ENCODE measurements at places on chromosomes 7 and 10.

GRCh38 chr7:80014511-80014910 is 120.1 kb upstream of the GNAI1 start:
- DNase-seq, result no peak

GRCh38 chr10:121959671-121960070 is 15.3 kb downstream of the NSMCE4A start:
- no peak for DNase-seq

DNA sequence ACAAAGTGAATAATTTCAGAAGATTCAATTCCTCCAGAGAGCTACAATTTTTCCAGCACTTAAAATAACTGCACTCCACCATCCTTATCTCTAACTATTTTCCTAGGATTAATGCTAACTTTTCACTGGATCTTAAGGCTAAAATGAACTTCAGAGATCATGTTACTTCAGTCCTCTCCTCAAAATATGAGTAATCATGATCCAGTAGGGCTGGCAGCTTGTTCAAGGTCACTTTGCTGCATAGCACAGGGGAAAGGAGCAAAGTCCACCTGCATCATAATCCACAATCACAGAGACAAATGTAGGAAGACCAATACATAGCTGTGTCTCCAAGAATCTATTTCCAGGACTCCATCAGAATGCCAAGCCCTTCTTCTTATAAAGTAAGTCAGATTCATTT is 150.3 kb downstream of the LRRTM3 start:
- no peak for DNase-seq

DNA sequence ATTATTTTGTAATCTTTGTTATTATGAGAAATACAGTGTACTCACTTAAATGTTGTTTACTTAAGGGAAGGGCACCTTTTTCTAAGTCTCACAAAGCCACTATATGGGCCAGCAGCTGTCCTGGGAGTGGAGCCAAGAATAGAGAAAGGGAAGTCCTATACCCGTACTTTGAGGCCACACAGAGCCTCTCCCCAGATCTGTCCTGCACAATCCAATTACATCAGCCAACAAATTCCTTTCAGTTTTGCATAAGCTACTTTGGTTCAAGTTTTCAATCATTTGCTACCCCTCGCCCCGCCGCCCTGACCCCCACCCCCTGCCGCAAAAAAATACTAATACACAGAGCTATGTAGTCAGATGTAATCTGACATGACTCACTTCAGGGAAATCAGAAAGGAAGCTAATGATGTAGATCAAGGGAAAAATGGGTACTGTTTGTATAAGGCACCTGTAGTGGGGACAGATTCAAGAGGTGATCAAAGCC is 297.4 kb upstream of the NEBL start:
- no peak for DNase-seq

- no peak for DNase-seq
These were observed 148.9 kb upstream of the SMIM30 start for GRCh38 chr7:113267271-113267670.

- no peak for DNase-seq
These were observed 27.4 kb downstream of the LRRC4 start for GRCh38 chr7:128003787-128004186.

- peak; percentile 34 for DNase-seq
These were observed 26.4 kb downstream of the RNF216 start for GRCh38 chr7:5754981-5755599.

GRCh38 chr7:46637793-46638735 is 717.0 kb upstream of the IGFBP3 start:
- no peak for DNase-seq

DNA sequence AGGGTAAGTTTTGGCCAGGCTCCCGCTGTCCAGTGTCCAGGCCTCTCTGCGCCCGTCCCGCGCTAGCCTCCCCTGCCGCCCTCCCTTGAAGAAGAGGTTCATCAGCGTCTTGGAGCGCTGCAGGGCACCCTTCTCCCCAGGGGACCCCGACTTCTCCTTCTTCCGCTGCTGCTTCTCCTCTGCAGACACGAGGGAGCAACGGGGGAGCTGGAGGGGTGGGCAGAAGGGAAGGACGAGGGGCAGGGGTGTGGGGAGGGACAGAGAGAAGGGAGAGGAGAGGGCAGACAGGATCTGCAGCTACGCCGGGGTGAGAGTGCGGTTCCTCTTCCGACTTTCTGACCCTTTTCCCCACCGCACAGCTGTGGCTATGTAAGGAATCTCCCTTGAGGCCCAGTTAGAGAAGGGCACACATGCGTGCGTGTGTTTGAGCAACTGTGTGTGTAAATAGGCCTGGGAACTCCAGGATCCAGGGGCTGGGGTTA is 12.8 kb downstream of the PDZD7 start:
- DNase-seq, result no peak

DNA sequence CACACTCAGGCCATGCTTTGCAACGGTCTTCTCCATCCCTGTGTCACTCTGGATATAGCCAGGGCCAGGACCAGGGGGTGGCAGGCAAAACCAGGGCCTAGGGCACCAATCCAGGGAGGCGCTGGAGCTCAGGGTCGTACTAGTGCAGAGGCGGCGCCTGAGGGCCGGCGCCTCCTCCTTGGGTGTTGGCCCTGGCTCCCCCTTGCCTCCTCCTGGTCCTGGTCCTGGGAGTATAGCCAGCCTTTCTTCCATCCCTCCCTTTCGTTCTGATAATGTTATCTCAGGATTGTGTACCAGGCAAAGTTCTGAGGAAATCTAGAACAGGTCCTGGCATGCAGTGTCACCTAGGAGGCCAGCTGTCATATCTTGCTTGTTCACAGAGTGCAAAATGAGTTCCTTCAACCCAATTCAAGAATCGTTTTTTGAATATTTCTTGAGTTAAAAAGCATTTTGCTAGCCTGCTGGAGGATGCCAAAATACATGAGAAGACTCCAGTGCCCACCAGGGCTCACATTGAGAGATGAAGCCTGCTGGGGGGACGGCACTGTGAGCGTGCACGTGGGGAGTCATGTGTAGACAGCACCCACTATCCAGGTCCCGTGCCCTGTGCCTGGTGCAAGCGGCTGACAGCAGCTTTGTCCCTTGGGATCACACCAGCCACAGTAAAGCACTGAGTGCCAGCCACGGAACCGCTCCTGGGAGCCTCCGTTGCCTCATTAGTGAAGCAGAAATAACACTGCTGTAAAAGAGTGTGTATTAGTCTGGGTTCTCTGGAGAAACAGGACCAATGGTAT is 106.9 kb upstream of the C7orf33 start:
- DNase-seq, result no peak

GRCh38 chr7:151244841-151245346 is 3.6 kb downstream of the SMARCD3 start:
- no peak for DNase-seq

DNA sequence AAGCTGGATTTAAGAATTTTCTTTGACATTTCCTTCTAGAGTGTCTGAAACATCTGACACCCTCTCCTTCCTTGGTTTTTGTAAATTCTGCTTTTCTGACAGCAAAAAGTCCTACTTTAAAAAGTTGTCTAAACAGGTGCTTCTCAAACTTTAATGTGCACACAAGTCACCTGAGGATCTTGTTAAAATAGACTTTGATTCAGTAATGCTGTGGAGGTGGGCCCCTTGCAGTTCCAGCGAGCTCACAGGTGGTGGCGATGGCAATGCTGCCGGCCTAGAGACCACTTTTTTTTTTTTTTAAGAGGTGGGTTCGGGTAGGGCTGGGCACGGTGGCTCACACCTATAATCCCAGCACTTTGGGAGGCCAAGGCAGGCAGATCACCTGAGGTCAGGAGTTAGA is 77.1 kb downstream of the ABCC2 start:
- DNase-seq, result no peak

DNA sequence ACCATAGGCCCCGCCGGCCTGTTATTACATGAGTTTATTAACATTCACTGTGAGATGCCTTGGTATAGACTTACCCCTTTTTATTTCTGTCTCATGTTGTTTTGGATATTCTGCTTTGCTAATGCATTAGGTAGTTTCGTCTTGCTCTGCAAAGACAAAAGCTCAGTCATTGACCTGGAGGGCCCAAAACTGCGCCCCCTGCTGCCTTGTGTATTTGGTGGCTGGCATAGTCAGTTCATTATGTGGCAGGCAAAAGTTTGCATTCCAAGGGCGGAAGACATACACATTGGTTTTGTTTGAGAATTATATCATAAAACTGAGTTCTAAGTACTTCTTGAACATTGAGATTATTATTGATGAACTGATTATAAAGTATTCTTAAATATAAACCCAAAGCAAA is 372.5 kb downstream of the SDK1 start:
- DNase-seq, result no peak

GRCh38 chr10:50373821-50374501 is 122.6 kb upstream of the ASAH2 start:
- no peak for DNase-seq

- no peak for DNase-seq
These were observed 18.6 kb upstream of the DNAJB6 start for GRCh38 chr7:157318015-157318706.

DNA sequence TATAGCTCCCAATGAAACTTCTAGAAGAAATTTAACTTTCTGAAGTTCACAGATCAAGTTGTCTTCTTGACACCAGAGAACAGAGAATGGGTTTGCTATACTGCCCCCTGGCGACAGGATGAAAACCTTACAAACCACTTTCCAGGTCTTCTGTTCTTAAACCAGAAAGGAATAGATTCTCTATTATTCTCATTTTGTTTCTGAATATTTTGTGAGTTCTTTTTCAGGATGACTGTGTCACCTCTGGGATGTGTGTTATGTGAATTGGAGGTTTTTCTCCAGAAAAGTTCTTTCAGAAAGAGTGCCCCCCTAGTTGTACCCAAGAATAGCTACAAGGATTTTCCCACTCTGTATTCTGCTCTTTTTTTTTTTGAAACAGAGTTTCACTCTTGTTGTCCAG is 6.3 kb downstream of the IFT22 start:
- DNase-seq, result no peak

- DNase-seq, result no peak
These were observed 66.1 kb downstream of the AMZ1 start for GRCh38 chr7:2754086-2754485.

GRCh38 chr7:142773230-142773629 is 2.5 kb downstream of the PRSS2 start:
- no peak for DNase-seq

- no peak for DNase-seq
These were observed 22.8 kb downstream of the DNAJB6 start for GRCh38 chr7:157359581-157359980.

- no peak for DNase-seq
These were observed 63.9 kb downstream of the STK17A start for GRCh38 chr7:43646603-43647338.

DNA sequence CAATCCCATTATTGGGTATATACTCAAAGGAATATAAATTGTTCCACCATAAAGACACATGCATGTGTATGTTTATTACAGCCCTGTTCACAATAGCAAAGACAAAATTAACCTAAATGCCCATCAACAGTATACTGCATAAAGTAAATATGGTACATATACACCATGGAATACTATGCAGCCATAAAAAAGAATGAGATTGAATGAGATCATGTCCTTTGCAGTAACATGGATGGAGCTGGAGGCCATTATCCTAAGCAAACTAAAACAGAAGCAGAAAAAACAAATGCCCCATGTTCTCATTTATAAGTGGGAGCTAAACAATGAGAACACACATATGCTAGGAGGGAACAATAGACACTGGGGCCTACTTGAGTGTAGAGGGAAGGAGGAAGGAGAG is 44.7 kb upstream of the CROT start:
- no peak for DNase-seq

DNA sequence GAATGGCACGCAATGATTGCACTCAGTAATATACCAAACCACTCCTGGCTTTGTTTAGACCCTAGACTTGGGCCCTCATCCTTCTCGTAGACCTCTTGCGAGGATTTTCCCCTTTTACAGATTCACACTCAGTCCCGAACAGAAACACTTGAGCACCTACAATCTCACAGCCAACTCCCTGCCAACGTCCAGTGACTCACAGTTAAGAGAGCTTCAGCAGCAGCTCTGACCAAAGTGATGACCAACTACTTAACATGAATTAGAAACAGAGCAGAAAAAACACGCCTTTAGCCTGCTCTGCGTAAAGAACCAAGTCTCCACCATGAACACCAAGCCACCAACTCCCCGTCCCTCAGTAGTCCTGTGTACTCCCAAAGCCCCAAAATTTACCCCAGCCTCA is 2.2 kb downstream of the DNAJC30 start:
- DNase-seq, result no peak

DNA sequence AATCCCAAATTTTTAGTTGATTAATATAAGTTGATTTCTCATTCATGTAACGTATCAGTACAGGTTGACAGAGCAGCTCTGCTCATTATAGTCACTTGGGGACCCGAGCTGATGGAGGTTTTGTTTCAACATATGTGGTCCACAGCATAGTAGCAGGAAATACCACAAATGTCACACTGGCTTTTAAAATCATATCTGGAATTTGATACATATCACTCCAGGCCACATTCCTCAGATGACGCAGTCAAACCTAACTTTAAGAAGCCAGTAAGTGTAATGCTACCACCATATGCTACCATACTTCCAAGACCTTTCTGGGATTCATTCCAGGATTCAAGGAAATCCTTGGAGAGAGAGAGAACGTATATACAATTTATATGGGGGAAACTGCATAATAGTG is 156.3 kb downstream of the PHF14 start:
- peak; percentile 64 for DNase-seq

DNA sequence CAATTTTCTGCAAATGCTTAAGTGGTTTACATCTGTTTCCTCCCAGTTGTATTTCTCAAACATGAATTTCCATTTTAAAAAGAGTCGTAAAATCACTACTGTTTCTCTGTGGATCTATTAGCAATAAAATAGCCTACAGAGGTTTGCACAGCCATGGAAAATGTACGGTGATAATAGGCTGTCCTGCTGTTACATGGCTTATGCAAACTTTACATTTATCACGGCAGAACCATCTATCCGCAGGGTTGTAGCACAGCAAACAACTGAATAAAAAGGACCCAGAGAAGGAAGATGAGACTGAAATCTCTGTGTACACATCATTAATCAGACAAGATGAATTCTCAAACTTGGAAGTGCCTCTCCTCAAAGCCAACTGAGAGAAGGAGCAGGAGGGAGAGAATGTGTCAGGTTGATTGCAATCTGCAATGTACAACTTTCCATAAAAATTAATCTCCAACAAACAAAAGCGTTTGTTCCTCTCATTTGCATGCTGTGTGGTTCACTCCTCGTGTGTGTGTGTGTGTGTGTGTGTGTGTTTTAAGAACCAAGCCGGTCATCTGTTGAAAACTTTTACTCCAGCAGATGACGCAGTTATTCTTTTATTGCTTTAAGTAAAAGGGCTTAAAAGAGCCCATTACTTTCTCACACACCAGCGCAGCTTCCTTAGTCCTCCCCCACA is 279.3 kb downstream of the SKAP2 start:
- no peak for DNase-seq

DNA sequence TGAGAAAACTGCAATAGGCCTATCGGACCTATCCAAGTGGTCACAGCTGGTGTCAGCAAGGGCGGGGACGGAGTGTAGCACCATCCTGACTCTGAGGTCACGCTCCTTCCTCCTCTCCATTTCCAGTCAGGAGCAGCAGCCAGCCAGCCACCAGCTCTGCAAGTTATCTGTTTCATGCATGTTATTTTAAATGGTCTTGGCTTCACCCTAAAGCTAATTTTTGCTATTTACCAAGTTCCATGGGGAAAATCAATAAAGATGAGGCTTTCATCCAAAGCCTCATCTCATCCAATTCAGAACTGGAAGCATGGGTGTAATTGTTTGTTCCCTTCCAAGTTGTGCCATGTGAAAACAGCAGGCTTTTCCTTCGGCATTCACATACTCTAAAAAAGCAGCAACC is 49.3 kb downstream of the ICA1 start:
- no peak for DNase-seq
